ENCODE measurements at places on chromosomes 7 and 10.

- DNase-seq, result no peak
These were observed 588.0 kb downstream of the CALN1 start for GRCh38 chr7:71824006-71824760.

GRCh38 chr10:30819341-30820181 is 190.0 kb upstream of the LYZL2 start:
- peak; percentile 42 for DNase-seq

GRCh38 chr10:80487421-80487785 is 33.3 kb downstream of the TSPAN14 start:
- DNase-seq, result no peak

GRCh38 chr7:106269254-106269961 is 15.4 kb downstream of the NAMPT start:
- no peak for DNase-seq

GRCh38 chr10:130326954-130327353 is 190.8 kb downstream of the GLRX3 start:
- DNase-seq, result no peak

- no peak for DNase-seq
These were observed 105.0 kb upstream of the NPS start for GRCh38 chr10:127444155-127444554.

DNA sequence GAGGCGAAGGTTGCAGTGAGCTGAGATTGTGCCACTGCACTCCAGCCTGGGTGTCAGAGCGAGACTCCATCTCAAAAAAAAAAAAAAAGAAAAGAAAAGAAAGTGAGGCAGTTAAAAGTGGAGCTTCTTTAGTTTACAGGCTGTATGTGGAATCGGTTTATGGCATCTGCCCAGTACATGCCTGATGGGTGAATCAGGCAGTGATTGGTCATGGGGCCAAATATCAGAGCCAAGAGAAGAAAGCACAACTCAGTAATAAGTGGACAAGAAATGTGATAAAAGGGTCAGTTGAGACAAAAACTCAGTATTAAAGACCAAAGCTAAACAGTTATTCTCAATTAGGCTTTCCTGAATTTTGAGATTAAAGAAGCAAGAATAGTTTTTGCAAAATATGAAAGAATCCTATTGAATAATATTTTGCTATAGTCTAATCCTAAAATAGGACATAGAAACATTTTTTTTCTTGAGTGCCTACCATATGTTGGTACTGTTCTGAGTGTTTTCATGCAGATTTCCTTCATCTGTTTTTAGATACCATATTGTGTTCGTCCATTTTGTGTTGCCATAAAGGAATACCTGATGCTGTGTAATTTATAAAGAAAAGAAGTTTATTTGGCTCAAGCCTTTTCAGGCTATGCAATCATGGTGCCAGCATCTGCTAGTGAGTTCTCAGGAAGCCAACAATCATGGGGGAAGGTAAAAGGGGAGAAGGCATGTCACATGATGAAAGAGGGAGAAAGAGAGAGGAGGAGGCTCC is 14.4 kb downstream of the CDC14C start:
- DNase-seq, result no peak

GRCh38 chr7:674454-675410 is 51.8 kb upstream of the DNAAF5 start:
- DNase-seq, result no peak

- DNase-seq, result no peak
These were observed 20.9 kb downstream of the RBM33 start for GRCh38 chr7:155665079-155665956.

DNA sequence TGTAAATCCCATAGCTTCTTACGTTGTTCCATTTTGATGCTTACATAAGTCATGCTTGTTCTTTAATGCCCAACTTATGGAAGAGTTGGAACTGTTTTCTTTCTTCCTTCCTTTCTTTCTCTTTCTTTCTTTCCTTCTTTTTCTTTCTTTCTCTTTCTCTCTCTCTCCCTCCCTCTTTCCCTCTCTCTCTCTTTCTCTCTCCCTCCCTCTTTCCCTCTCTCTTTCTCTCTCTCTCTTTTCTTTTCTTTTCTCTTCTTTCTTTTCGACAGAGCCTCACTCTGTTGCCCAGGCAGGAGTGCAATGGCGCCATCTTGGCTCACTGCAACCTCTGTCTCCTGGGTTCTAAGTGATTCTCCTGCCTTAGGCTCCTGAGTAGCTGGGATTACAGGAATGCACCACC is 18.9 kb downstream of the FAM131B start:
- no peak for DNase-seq

DNA sequence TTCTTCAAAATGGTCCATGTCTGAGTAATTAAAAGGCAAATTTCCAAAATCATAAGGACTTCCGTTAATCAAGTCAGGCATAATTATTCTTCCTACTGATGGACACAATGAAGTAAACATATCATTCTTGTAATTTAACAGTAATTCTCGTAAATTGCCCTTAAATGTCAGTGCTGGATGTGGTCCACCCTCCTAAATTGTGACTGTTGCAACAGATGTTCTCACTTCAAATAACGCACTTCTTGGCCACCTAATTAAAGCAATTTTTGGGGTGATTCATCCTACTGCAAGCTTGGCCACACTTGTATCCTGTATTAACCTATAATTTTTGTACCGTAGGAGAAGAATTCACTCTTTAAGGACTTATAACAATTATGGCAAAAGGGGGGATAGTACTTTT is 1.9 kb downstream of the COL1A2 start:
- no peak for DNase-seq

- no peak for DNase-seq
These were observed 18.5 kb downstream of the EIF3B start for GRCh38 chr7:2373124-2373556.

DNA sequence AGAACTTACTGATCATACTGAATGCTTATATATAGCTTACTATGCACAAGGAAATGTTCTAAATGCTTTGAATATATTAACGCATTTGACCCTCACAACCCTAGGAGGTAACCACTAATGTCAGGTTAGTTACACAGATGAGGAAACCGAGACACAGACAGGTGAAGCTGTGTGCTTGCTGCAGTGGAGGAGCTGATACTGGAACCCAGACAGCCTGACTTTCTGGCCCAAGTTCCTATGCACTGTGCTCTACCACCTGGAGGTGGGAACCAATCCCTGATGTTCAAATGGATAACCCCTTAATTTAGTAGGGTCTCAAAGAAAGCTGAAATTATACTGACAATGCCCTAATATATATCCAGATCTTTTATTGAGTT is 119.6 kb downstream of the SORBS1 start:
- DNase-seq, result no peak

- DNase-seq, result no peak
These were observed 30.5 kb upstream of the XPNPEP1 start for GRCh38 chr10:109953766-109954165.

- DNase-seq, result no peak
These were observed 49.8 kb downstream of the SPOCK2 start for GRCh38 chr10:72038458-72039001.

DNA sequence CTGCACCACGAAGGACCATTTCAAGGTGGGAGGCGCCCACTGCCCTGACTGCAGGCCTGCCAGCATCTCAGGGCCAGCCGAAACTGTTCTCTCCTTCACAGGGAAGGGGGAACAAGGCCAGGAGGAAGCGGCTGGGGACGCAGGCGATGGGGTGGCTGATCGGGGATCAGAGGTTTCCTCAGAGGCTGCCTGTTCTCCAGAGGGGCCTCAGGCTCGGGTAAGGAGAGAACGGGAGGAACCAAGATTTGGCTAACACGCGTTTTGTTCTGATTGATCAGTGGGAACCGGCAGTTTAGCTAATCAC is 87.9 kb downstream of the DIP2C start:
- no peak for DNase-seq

DNA sequence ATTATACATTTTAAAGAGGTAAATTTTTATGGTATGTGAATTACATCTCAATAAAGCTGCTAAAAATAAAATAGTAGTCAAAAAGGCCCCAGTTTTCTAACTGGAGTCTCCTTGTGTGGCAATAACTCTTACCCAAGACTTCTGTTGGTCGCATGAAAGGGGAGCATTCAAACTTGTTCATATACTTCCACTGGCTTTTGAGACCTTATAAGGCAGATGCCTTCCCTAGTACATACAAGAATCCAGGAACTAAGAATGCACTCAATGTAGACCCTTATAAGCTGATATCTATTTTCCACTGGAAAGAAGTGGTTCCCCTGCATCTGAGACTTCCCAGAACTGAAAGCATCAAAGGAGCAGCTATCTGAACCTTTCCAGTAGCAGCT is 13.0 kb downstream of the BCAP29 start:
- DNase-seq, result no peak

GRCh38 chr7:68078157-68078710 is 1081.6 kb downstream of the TYW1 start:
- no peak for DNase-seq

DNA sequence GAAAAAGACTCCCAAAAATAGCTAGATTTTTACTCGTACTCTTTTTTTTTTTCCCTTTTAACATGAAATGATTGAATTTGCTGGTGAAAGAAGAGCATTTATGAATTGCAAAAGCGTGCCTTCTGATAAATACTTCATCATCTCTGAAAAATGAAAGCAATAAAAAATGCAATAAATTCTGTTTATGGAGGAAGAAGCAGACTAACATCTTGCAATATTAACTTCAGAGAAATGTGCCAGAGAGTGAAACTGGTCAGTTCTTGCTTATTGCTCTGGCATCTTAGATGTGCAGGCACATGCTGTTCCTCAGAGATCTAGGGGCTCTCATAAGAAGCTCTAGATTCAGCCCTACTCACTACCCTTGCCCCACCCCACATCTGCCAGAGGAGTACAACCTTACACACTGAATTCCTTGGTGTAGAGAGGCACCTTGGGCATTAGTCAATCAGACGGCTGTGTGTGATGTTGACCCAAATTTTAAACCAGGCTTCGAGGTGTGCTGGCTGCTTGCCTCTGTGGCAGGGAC is 891.1 kb upstream of the GHITM start:
- no peak for DNase-seq

All from hematopoietic multipotent progenitor cell treated with erythropoietin and hydrocortisone succinate and interleukin-3 and kit ligand, for 4 days (in vitro differentiated cells).